ENCODE measurements at places on chromosomes 4 and X.

GRCh38 chrX:32170481-32170880, 1040.9 kb downstream of the DMD start:
- no peak for DNase-seq

DNA sequence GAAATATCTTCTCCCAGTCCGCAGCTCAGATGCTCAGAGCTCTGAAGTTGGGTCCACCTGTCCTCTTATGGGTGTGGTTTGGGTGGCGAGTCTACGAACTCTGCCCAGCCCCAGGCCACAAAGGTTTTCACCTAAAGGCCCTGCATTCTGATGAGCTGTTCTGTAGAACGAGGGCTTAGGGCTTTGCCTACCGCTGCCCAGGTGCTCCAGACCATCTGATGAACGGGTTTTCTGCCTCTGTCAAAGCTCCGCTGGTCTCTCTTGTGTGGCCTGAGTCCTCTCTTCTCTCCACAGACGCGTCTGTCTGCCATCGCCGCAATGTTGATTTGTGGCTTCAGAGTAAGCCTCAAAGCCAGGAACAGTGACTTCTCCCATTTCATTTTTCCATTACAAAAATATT, 28.4 kb upstream of the CPLX1 start:
- DNase-seq = no peak

- DNase-seq = no peak
Measured at GRCh38 chrX:3425031-3425430, 78.6 kb upstream of the MXRA5 start.

DNA sequence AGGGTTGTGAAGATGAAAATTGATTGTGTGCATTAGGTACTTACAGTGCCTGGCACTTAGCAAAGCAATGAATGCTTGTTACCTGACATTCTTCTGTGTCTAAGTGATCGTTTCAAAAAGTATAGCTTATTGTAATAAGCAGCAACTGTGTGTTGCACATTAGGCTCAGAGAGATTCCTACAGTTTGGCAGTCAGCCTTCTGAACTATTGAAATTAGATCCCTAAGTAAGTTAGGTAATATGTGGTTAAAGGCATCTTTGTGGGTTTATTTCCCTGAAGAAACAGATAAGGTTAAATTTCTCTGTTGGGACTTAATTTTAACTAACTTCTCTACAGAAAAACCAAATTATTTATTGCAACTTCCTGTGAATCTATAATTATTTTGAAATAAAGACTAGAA, 93.4 kb downstream of the REPS2 start:
- DNase-seq = no peak

DNA sequence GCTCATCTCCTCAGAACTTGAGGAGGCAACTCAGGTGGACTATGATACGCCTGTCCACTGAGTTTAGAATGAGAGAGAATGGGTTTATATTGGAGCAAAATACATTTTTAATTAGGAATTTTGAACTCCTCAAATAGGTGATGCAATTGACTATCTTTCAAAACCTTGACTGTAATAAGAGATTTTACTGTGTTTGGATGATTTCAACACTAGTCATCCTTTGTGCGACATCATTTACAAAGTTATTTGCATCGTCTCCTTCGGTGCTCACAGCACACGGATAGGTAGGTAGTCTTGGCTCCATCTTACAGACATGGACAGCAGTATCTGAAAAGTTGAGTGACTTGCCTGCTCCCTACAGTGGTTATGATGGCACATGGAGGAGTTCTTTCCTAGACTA, 67.0 kb downstream of the AASDH start:
- DNase-seq = no peak

DNA sequence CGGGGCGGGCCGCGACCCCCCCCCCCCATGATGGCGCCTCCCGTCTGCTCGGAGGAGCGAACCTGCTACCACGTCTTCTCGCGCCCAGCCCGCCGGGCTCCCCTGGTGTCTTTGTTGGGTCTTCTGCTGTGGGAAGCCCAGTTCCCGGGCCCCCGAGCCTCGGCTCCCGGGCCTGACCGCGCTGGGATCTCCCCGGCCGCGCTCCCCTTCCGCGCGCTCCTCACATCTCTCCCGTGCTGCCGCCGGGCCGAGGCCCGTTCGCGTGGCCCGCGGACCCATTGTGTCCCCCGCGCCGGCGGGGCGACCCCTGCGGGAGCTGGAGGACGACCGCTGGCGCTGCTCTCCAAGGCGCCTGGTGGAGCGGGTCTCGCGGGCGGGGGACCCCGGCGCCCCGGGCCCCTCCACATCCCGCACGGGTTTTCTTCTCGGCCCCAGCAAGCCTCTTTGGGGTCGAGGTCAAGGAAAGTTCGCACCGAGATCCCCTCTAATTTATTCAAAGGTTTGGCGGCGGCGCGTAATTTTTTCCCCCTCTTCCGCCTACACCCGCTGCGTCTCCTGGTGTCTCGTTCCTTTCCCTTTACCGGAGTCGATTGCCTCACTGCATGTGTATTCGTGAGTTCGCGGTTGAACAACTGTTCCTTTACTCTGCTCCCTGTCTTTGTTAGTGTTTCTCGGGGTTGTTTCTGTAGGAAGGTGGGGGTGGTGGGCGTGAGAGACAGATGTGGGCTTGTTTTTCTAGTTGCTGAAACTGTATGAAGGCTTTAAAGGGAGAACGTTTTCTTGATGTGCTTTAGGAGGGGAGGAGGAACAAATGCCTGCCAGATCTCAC, 770 bp downstream of the SMAD1 start:
- DNase-seq = peak; percentile 88

DNA sequence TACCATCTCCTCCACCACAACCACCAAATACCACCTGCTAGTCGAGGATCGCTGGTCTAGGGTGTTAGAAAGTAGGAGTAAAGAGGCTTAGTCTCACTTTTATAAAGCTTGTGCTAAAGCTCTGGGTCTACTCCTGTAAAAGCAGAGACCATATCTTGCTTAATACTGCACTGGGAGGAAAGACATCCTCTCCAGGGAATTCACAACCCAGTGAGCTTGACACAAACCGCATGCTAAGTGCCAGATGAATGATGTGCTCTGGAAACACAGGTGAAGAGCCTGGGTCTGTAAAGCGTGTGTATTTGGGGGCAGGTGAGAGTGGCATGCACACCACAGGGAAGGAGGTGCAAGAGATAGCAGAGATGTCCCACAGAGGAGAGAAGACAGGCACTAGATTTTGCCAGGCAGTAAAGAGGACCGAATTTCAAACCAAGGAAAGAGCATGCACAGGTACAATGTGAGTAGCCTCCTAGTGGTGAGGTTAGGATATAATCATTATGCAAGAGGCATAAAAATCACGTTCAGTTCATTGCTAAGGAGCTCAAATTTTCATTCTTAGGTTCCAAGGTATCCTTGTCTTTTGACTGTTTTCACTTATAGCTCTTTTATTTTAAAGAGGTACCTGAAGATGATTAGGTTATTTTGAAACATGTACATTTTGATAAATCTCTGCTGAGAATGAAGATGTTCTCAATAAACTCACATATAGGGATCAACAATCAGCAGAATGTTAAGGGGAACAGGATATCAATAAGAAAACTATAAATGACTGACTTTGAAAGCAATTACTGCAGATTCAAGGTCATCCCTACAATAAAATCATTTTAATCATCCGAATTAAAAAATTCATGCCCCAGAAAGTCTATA, 20.7 kb downstream of the TAPT1 start:
- peak; percentile 44 for DNase-seq

GRCh38 chr4:74623041-74623440, 171.3 kb downstream of the BTC start:
- peak; percentile 74 for DNase-seq

GRCh38 chr4:113636438-113636818, 125.1 kb downstream of the CAMK2D start:
- no peak for DNase-seq

DNA sequence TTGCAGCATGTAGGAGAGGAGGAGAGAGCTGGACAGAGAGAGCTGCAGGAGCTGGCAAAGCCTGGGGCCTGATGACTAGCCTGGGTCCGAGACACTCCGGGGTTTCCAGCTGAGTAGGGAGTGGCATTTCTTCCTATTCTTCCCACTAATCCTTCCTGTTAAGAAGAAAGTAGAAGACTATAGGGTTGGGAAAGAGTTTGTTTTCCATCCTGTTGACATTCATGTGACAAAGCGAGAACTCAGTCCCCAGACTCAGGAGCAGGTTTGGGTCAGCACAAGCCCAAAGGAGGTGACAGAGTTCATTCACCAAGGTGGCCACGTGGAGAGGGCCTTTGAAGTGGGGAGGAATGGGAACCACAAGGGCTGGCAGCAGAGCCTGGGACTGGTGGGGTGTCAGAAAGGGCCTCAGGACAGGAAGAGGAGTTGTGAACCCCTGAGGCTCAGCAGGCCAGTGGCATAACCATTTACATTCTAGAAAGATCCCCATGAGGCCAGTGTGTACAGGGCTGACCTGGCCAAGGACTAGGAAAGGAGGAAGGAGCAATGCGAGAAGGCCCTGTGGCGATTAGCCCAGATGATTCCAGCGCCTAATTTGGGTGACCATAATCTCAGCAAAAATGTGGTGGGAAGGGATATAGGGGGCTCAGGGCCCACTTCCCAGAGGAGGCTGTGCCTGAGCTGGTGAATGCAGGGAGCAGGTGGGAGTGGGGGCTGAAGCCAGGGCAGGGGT, 3.3 kb upstream of the HAUS3 start:
- DNase-seq = no peak

GRCh38 chr4:94551643-94552564, 100.2 kb downstream of the PDLIM5 start:
- no peak for DNase-seq

- no peak for DNase-seq
Measured at GRCh38 chrX:19049110-19049509, 65.2 kb upstream of the PHKA2 start.

DNA sequence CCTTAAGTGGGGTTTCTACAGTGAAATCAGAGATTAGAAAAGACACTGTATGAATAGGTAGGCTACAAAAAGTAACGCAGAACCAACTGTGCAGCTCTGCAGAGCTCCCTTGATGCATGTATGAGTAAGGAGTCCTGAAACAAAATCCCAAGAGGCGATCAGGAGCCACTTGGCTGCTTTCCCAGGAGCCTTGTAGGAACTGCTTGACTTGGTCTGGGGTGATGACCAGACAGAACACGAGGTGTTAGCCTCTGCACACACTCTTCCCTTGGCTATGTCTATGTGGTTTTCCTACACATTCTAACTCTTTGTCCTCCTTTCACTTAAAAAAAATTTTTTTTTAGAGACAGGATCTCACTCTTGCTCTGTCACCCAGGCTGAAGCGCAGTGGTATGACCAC, 22.8 kb upstream of the AP1S2 start:
- no peak for DNase-seq

DNA sequence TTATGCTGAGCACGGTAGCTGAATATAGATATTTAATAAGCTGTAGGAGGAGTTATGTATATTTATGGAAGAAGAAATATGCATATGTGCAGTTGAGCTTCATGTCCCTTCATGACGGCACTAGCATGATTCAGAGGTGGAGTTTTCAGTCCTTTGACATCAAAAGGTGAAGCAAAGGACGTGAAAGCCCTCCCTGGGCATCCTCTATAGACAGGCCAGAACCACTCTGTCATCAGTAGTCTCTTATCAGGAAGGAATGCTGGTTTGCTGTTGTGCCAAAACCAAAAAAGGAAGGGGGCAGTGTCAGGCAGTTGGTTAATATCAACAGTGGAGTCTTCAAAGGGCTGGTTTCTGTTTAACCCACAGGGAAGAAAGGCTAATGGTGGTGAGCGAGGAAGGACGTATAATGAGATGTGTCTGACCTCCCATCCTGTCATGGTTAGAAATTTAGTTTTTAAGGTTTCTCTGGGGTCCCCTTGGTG, 23.5 kb upstream of the IL2 start:
- no peak for DNase-seq

GRCh38 chr4:30720021-30720660, at the start of gene PCDH7:
Gene PCDH7 (plus strand): TSS chr4:30720369. CDS start chr4:30721423, 1,054 bp downstream.
- no peak for DNase-seq

DNA sequence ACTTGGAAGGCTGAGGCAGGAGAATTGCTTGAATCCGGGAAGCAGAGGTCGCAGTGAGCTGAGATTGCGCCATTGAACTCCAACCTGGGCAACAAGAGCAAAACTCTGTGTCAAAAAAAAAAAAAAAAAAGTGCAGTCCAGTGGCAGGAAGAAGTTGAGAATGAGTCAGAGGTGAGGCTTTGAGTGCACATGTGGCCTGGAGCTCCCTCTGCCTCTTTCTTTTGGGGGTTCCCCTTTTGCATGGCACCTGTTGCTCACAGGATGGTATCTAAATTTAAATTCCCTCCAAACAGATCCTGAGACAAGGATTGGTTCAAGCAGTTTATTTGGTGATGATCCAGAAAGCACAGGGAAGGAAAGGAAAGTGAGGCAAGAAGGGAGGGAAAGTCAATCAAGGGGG, 151.4 kb upstream of the STX18 start:
- DNase-seq = no peak

- peak; percentile 13 for DNase-seq
Measured at GRCh38 chr4:158410272-158410671, 111.4 kb upstream of the RXFP1 start.

DNA sequence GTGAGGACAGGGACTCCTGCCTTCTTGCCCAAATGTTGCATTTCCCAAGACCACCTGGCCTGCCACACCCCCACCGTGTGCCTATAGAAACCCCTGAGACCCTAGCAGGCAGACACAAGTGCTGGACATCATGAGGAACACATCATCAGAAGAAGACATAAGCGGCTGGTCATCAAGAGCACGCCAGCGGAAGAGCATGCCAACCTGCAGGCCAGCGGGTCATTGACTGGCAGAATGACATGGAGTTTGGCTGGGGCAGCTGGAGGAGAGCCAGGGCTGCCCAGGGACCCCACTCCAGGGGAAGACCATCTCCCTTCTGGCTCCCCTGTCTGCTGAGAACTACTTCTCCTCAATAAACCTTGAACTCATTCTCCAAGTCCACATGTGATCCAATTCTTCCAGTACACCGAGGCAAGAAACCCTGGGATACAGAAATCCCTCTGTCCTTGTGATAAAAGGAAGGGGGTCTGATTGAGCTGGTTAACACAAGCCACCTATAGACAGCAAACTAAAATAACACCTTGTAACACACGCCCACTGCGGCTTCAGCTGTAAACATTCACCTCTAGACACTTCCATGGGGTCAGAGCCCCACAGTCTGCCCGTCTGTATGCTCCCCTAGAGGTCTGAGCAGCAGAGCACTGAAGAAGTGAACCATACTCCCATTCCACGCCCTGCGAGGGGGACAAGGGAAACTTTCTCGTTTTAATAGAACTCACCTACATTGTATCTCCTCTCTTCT, 164.8 kb upstream of the EMCN start:
- no peak for DNase-seq

GRCh38 chr4:40363382-40363920, 28.3 kb downstream of the CHRNA9 start:
- DNase-seq = no peak

DNA sequence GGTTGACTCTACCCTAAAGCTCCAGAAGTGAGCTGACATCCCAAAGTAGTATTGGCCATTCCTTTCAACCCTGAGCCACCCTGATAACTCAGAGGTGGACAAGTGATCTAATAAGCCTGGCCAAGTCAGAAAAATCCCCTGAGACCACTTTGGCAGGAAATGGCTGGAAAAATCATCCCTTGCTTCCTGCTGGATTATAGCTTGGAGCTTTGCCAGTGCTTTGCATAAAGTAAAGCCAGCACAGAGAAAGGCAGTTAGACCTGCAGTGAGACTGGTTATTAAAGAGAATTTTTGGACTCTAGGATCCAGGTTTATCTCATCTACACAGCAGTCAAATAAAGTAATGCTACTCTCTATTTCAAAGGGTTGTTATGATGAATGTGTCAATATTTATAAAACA, 6.4 kb downstream of the CXCL3 start:
- no peak for DNase-seq

All from NCI-H1417 (cell line).